ENCODE measurements at places on chromosomes 2 and 18.

- DNase-seq, result peak; percentile 15
Measured at GRCh38 chr2:215031321-215031720, 107.1 kb downstream of the ABCA12 start.

GRCh38 chr2:201938156-201938775 is 95.4 kb upstream of the FZD7 start:
- DNase-seq, result peak; percentile 44

GRCh38 chr18:37160038-37160820 is 331.3 kb downstream of the KIAA1328 start:
- no peak for DNase-seq

DNA sequence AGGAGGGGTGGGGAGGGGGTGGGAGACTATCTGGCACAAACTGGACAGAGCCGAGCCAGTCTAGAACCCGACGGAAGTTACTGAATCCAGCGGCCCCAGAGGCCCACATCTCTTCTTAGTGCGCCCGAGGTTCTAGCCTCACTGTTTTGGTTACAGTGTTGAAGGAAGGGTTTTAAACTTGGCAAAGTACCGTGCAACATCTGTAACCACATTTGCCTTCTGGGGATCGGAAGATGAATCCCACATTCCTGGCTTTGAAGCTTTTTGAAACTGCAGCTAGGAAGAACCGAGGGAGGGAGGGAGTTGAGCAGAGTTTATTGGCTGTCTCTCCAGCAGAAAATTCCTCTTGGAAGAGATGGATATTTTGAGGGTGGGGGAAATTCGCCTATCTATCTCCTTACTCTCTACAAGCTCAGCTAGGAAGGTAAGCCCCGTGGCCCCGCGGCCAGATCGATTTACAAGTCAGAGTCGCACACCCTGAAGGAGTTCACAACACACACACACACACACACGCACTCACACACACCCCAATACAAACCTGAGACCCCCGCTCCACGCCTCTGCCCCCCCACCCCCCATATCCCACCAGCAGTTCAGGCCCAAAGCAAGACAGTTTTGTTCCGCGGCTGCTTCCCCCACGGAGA is 1.0 kb downstream of the ACVR1 start:
- peak; percentile 86 for DNase-seq

DNA sequence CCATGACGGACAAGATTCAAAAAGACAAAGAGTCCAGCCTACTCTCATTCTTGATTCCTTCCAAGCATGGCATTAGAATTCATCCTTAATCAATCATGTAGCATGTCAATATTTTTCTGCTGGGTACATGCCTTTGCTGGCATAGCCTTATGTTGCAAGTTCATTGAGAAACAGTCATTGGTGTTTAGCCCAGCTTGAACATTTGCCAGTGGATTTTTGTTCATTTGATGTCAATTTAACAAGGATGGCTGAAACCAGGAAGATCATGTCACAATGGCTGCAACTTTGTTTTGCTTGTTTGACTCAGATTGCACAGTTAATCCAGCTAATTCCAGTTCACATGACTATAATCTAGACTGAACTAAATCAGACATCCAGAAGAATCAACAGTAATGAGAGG is 1132.2 kb downstream of the LRP1B start:
- DNase-seq, result no peak

DNA sequence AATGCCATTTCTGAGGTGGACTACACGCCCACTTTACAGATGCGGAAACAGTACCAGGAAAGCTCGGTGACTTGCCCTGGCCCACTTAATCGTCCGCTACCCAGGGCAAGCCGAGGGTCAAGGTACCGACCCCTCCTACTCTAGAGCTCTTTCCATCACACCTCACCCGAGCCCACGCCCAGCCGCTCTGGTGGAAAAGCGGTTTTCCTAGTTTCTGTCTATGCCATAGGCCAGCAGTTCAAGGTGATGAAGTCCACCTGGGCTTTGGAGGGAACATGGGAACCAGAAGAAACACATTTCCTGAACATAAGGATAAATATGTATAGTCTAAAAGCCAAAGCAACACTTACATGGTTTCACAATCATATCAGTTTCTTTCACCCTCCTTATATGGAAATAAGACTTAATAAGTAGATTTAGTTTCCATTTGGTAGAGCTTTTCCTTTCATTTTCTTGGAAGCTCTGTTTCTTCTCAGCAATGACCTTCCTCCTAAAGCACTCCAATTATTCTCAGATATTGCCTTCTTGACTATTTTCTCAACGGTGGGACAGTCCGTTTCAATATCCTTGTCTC is 567 bp downstream of the VWA3B start:
- no peak for DNase-seq

- no peak for DNase-seq
Measured at GRCh38 chr18:23143016-23143814, 7.9 kb downstream of the CABLES1 start.

DNA sequence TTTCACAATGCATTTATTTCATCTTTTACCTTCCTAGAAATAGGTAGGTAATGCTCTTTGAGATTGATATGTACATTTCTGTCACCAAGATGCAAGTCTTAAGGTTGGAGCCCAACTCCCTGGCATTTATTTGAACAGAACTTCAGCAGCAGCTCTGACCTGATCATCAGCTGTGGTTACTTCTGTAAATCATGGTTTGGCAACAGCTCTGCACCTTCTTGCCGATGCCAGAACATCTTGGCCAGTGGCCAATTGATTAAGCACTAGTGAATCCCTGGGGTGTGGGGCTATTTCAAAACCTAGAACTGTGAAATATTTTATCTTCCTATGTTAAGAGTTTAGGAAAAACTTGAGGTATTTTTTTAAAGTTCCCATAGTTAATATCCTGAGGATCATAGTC is 124.8 kb upstream of the NYAP2 start:
- peak; percentile 25 for DNase-seq

DNA sequence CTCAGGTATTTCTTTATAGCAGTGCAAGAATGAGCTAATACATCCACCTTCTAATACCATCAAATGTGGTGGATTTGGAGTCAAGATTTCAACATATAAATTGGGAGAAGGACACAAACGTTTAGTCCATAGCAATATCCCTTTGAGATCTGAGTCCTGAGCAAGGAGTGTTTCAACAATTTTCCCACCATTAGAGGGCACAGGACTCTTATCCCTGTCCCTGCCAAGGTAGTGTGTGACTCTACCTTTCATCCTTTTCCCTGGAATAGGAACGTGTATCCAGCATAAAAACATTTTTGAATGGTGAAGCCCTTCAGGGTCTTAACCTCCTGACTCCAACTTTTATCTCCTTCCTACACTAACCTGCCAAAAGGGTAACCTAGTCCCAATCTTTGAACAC is 181.3 kb upstream of the SRD5A2 start:
- DNase-seq, result no peak

GRCh38 chr2:231991664-231992063 is 30.2 kb downstream of the DIS3L2 start:
- DNase-seq, result no peak

DNA sequence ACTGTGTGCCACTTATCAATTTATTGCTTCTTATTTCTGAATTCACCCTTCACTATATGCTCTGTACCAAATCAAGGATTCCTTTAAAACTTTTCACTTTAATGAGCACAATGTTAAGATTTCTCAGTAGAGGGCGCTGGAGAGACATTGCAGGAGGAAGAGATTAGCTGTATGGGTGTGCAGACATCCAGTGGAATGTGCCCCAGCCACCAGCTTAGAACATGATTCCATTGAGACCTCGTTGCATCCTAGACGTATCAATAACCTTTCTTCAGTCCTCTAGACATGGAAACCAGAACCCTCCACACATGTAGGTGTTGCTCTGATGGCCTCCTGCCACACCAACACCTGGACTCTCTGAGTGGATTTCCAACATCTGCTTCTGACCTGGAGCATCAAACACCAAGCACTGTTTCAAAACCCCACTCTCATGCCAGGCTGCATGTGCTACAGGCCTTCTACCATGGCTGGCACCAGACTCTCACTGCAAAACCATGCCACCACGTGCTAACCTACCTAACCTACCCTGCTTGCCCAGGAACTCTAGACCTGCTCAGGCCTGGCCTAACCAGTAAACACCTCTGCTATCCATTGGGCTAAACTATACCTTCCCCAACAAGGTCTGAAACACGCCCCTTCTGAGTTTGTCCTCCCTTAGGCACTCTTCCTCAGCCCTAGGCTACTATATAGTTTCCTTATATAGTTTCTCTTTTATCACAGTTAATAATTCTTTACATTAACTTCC is 633.2 kb upstream of the PKDCC start:
- peak; percentile 3 for DNase-seq

GRCh38 chr2:77016443-77017354 is 505.5 kb downstream of the LRRTM4 start:
- DNase-seq, result no peak

- no peak for DNase-seq
Measured at GRCh38 chr2:134143568-134143967, 110.3 kb upstream of the MGAT5 start.

GRCh38 chr2:5969303-5969702 is 277.1 kb downstream of the SOX11 start:
- no peak for DNase-seq

DNA sequence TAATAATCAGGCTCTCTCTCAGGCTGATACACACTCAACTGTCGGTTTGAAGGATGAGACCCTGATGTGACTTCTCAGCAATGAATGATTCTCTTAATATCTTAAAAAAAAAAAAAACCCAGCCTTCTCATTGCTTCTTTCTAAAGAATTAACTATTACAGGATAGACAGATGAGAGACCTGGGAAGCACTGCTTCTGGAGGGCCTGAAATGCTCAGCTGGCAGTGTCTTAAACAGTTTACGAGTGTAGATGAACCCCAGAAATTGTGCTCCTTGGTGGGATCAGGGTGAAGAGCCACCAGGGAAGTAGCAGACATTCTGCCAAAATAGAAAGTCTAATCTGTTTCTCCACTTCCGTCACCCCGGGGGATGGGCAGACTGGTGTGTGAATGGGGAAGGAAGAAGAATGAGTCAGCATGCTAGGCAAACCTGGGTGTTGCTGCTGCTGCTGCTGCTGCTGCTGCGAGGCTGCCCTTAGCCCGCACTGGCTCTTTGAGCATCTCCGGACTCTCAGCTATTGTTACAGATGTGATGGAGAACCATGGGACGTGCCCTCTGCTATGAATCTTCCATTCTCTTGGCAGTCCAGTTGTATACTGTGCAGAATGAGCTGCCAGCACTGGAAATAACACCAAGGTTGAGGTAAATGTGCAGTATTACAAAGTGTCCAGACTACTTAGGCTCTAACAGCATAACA is 158.4 kb downstream of the SETBP1 start:
- peak; percentile 21 for DNase-seq

DNA sequence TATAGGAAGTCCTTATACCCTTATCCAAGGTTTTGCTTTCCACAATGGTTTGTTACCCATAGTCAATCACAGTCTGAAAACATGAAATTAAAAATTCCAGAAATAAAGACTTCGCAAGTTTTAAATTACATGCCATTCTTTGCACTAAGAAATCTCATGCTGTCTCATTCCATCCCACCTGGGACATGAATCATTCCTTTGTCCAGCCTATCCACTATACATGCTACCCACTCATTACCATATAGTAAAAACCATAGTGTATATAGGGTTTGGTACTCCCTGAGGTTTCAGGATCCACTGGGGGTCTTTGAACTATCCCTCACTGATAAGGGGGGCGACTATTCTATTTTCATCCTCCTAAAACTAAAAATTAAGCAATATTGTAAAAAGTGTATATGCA is 17.0 kb downstream of the SP3 start:
- no peak for DNase-seq

DNA sequence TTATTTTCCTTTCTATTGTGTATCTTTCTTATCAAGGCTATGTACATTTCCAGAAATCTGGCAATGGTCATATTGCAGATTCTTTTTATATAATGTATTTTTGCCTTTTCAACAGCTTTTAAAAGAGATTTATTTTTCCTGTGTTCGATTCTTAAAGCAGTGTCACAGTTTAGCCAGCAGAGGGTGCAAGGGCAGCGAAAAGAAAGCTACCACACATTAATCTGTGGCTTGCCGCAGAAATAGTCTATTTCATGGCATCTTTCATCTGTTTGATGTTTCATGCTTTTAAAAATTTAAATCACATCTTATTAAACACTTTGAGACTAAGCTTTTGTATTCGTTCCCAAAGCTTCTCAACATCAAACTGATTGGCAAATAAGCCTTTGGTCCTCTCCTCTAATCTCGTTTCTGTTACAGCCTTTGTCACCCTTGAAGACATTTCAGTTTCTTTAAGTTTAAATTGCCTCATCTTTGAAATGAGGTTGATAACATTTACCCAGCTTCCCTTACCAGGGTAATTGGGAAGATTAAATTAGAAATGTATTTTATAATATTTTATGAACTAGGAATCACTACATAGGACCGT is 73.3 kb downstream of the PIK3C3 start:
- DNase-seq, result peak; percentile 8

DNA sequence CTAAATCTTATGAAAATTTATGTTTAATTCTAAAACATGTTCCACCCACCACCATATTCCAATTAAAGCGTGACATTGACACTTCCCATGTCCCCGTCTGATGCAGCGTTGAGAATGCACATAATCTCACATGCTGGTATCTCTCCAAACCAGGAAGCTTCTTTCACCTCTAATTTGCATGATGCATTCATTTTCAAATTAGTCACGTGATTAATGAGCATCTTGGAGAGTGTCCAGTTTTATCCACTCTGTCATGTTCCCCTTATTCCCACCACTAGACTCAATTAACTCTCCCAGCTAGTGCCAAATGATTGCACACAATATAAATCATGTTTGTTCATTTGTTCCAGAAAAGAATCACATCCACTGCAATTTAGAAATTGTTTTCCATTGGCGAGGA is 105.8 kb downstream of the RIT2 start:
- DNase-seq, result no peak

- no peak for DNase-seq
Measured at GRCh38 chr2:6977113-6977741, 60.0 kb downstream of the RNF144A start.

Measured in fibroblast of skin of left biceps (primary cell).